Muscle of leg (tissue), 16 donors: ENCODE measurements at places on chromosomes 2 and 18. TPM values are rescaled to one million over a fixed set of nuclear protein-coding genes. Genes with fewer than 3 reads are reported as not detected.
A peak's percentile ranks its signal among the peaks of the same experiment; 100 is the strongest.

Gene VWA3B
- 0.13 TPM for total RNA-seq

DNA sequence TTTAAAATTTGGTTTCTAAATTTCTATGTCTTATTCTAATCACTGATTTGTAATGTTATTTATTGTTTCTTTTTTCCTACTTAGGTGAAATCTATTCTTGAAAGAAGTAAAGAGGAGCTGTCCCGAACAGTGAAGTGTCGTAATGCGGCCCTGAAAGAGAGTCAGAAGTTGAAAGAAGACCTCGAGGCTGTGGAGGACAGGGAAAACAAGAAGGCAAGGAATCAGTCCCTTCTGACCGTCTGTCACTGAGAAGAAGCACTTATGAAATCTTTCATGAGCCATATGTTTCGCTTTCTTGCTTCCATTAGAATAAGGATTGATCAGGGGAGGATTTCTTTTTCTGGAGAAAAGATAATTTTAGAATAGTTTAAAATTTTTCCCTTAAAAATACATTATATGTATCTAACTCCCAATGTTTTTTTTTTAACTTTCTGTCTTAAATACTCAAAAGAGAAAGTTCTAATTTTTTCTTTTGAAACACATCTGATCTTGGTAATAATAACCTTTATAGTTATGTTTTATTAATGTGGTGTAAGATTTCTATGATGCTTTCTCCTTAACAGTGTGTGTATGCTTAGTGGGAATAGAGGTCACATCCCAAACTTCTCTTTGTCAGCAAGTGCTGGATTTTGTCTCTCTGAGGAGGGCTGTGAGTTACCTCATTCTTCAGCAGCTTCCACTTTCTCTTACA lies 79.0 kb downstream of the CCDC150 start:
- H3K4me3 ChIP-seq, result no peak overlapping the region
- H3K27ac ChIP-seq, result peak overlapping the region; percentile 72
- peaks cover 2% of the 10 kb centered on the region for H3K4me1 ChIP-seq
- H3K27me3 ChIP-seq, result no peaks in the 10 kb centered on the region
- peak; percentile 38 for DNase-seq
- H3K36me3 ChIP-seq, result no peaks in the 10 kb centered on the region

- H3K4me3 ChIP-seq, result no peak overlapping the region
- H3K27ac ChIP-seq, result peak overlapping the region; percentile 38
- H3K27me3 ChIP-seq, result no peaks in the 10 kb centered on the region
- peaks cover 97% of the 10 kb centered on the region for H3K4me1 ChIP-seq
- no peak for DNase-seq
Observed at GRCh38 chr2:23588106-23588505, 203.1 kb downstream of the KLHL29 start.

DNA sequence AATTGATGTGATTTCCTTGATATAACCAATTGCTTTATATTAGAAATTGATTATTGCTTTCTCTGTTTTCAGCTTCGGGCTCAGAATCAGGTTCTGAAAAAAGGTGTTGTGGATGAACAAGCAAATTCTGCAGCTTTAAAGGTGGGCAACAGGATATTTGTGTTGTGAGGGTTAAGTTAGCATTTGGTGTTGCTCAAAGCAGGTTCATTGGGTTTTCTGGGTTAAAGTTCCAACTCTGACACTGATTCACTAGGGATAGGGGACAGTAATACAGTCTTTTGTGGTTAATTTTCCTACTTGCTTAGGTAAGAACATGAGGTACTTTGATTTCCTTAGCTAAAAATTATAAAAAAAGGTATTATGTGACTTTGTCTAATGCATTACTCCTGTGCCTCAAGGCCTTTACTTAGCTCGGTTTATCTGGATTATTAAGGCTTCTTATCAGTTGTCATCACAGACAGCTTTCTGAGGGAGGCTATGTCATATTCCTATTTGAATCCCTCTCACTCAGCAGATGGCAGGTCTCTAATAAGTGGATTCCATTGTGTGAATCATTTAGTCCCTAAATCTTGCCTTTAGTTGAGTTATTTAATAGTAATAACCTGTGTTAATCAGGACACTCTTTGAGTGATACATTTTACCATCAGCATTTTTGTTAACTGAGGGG lies 78.9 kb upstream of the STON1 start:
- no peak overlapping the region for H3K4me3 ChIP-seq
- no peaks in the 10 kb centered on the region for H3K27me3 ChIP-seq
- H3K4me1 ChIP-seq, result peaks cover 2% of the 10 kb centered on the region
- no peak for DNase-seq
